ENCODE measurements at places on chromosomes 7 and 10.

DNA sequence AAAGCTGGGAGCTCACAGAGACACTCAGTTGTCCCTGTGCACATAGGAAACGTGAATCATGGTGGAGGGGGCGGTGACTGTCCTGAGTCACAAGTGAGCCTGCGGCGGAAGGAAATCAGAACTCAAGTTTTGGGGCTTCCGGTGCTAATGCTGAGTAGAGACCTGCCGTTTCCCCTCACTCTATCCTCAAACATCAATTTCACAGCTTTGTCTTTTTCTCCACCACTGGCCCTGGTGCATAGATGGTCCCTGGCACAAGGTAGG is 21.9 kb downstream of the ADCYAP1R1 start:
- no peak for DNase-seq

DNA sequence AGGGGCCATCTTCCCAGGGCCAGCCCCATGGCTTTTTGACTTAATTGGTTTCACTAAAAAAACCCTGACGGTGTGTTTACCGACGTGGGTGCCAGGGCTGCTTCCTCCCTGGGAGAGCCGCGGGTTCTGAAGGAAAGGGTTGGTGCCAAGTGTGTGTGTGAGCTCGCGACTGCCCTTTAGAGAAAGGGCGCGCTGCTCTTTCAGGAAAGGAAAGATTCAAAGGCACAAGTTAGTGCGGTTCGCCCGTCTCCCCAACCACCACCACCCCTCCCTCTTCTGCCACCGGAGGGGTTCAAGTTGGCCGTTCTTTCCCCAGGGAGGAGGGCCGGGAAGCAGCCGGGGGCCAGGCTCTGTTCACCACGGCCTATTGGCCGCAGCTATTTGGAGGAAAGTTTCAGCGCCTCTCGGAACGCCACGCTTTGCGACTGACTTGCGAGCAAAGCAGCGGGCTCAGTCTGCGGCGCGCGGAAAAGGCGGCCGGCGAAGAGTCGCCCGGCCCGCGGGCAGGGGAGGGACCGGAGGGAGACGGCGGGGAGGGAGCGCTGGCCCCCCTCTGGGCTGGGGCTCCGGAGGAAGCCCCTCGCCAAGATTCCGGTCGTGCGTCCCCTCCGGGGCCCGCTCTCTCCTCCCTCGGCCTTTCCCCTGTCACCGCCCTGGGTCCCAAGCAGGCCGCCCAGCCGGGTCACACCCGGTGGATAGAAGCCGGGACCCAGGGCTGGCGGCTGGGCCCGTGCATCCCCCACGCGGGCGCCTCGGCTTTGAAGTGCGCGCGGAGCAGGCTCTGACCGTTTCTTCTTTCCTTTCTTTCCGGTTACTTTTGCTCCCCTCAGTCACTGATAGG is 165.9 kb upstream of the PPP1R3A start:
- peak; percentile 69 for DNase-seq

GRCh38 chr10:81886939-81887338 is 11.9 kb downstream of the NRG3 start:
- no peak for DNase-seq

- no peak for DNase-seq
Measured at GRCh38 chr7:108589874-108590273, 20.2 kb downstream of the DNAJB9 start.

DNA sequence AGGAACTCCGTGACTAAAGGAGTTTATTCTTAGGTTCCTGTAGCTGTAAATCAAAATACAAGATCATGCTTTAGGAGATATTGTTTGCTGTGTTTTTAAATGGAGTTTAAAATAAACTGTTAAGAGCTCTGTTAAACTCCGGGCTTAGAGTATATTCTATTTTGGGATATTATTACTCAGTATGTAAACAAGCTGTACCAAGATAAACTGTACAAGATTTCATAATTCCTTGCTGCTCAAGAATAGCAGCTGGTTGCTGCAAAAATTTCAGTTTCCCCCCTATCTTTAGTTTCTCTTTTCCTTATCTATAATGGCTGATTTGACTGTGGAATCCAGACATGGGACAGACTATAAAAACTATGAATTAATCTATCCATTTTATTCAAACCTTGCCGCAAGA is 215.7 kb downstream of the HTR7 start:
- DNase-seq, result no peak

DNA sequence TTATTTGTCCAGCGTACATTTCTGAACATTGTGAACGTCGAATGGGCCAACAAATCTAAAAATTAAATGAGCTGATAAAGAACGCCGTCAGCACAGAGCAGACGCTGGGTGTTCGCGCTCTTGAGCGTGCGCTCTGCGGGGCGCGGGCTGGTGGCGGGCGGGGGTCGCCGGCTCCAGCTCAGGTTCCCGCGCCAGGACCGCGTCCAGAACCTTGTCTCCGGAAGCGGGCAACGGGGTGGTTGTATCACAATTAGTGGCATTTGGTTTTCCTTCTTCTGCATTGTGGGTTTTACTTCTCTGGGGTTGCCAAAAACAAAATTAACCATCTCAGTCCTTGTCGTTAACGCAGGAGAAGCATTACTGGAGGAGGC is 2.4 kb downstream of the CYP2E1 start:
- no peak for DNase-seq

- DNase-seq, result no peak
Measured at GRCh38 chr7:47937065-47937687, 11.1 kb downstream of the PKD1L1 start.

GRCh38 chr10:1642600-1643160 is 94.6 kb downstream of the ADARB2 start:
- no peak for DNase-seq

GRCh38 chr10:13400196-13400965 is 52.3 kb upstream of the SEPHS1 start:
- DNase-seq, result no peak

DNA sequence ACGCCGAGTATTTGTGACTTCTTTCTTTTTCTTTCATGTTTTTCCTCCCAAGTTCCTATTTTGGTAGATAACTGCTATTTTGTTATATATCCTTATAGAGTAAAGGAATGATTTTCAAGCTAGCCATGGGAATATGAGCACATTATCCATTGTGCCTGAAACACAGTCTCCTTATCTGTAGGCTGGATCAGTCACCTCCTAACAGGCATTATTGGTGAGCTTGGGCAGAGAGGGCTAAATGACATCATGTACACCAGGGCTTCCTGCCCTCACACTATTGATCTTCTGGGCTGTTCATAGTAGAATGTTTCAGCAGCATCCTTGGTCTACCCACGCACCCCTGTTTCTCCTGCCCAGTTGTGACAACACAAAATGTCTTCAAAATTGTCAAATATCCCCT is 88.1 kb upstream of the CTBP2 start:
- no peak for DNase-seq

DNA sequence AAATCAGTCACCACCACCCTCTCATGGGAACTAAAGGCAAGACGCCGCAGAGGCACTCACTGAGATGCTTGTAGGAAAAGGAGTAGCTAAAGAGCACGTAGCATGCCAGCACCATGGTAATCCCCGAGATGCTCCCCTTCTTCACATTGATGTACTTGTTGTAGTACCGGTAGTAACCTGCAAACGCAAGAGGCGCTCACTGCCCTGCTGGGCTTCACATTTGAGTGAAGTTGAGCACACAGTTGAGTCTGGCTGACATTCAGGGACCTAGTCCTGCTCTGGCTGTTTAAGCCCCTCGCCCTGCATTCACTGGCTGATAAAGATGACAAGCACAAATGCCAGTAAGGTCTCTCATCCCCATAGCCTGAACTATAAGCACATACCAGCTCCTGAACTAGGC is 6.9 kb downstream of the ATP5MF start:
- DNase-seq, result peak; percentile 58

- no peak for DNase-seq
Measured at GRCh38 chr10:4266416-4267085, 481.5 kb upstream of the KLF6 start.

GRCh38 chr10:114996542-114996941 is 58.5 kb downstream of the TRUB1 start:
- DNase-seq, result no peak

DNA sequence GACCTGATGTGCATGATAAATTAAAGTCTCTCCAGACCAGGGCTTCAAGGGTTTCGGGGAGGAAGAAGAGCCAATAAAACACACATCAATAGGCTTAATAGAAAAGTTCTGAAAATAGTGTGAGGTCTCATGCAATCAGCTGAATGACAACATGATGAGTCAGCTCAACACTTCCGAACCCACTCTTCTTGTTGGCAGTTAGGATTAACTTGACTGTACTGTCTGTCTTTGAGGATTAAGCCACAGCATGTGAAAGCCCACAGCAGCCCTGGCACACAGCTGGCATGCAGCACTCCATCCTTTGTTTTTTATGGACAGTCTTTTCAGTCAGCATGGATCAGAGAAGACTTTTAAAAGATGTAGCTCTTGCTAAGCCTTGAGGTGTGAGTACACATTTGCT is 526.9 kb upstream of the VSTM2A start:
- peak; percentile 53 for DNase-seq

- peak; percentile 12 for DNase-seq
Measured at GRCh38 chr7:14085901-14086300, 96.4 kb upstream of the ETV1 start.

DNA sequence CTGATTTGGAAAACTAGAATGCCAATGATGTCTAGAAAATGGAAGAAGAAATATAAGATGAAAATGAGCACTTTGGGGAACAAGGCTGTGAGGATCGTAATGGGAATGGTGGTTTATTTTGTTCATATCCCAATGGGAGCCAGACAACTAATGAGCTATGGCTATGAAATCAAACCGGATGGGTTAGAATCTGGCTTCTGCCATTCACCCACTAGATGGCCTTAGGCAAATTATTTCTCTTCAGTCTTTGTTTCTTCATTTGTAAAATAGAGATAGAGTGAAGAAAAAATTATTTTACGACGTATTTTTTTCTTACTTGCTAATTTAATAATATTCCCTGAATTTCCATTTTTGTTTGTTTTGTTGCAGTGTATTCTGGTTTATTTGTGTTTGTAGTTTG is 572.1 kb upstream of the IGFBP3 start:
- no peak for DNase-seq

GRCh38 chr7:16114633-16115032 is 306.7 kb downstream of the CRPPA start:
- peak; percentile 37 for DNase-seq

DNA sequence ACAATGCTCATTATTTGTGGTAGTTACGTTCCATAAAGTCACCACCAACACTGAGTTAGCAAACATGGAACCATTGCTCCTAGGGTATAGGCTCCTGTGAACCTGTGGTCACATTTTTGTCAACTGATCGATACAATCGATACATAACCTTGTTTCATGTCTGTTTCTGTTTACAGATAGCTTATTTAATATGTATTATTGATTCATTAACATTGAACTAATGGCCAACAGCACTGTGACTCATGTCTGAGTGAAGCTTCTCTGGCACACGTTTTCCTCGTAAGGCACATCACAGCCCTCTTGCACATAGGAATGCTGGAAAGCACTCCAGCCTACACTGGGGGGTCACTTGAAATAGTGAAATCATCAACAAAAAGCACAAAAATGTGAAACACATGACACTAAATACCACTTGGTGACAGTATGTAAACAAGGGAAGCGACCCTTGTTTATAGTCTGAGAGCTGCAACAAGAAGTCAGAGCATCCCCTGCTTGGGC is 27.0 kb downstream of the GHRHR start:
- no peak for DNase-seq

DNA sequence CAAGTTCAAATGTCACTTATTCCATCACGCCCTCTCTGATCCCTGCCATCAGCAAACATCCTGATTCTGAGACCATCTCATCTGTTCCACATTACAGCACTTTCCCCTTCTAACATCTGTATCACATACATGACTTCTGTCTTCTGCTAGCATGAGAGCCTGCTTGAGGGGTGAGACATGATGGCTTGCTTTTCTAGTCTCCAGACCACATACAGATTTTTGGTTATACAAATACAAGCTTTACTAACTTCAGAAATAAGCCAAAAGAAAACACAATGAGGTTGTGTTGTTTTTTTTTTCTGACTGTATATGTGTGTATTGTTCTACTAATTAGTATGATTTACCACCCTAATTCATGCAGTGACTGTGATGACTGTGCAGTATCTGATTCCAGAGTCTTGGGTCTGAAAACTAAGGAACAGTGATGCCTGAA is 34.3 kb downstream of the NAPEPLD start:
- DNase-seq, result no peak

- peak; percentile 48 for DNase-seq
Measured at GRCh38 chr10:3623746-3624145, 161.3 kb downstream of the KLF6 start.

DNA sequence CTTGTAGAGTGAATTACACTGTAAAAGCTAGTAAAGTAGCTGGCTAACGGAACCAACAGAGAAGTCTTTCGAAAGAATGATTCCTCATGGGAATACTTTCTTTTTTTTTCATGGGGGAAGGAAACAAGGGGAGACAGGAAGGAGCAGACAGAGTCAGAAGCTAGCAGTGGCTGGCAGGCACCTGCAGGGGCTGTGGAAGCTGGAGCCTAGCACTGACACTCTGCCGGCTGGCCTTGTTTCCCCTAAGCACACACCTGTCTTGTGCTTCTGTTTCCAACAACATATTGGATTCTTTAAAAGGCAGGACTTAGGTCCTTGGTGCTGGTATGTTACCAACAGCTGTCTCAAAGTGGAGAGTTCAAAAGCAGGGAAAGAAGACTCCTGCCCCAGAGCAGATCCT is 24.7 kb downstream of the NOD1 start:
- DNase-seq, result no peak

Data from mesendoderm (in vitro differentiated cells).